ENCODE measurements at places on chromosomes 11 and 22.
A peak's percentile ranks its signal among the peaks of the same experiment; 100 is the strongest.

GRCh38 chr22:47162865-47163264 lies 400.4 kb downstream of the TBC1D22A start:
- DNase-seq = no peak
- no peak overlapping the region for H3K27ac ChIP-seq
- H3K4me1 ChIP-seq = no peaks in the 10 kb centered on the region
- peaks cover 34% of the 10 kb centered on the region for H3K36me3 ChIP-seq

DNA sequence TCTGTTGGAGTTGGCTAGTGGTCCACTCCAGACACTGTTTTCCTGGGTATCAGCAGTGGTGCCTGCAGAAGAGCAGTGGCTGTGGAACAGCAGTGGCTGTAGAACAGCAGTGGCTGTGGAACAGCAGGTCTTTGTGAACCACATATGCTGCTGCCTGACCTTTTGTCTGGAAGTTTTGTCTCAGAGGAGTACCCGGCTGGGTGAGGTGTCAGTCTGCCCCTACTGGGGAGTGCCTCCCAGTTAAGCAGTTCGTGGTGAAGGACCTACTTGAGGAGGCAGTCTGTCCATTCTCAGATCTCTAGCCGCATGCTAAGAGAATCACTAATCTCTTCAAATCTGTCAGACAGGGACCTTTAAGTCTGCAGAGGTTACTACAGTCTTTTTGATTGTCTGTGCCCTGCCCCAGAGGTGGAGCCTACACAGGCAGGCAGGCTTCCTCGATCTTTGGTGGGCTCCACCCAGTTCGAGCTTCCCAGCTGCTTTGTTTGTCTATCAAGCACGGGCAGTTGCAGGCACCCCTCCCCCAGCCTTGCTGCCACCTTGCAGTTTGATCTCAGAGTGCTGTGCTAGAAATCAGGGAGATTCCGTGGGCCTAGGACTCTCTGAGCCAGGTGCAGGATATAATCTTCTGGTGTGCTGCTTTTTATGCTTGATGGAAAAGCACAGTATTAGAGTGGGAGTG lies 89.1 kb upstream of the TRIM48 start:
- no peak overlapping the region for H3K4me3 ChIP-seq
- H3K27ac ChIP-seq = no peak overlapping the region
- H3K4me1 ChIP-seq = no peaks in the 10 kb centered on the region
- H3K36me3 ChIP-seq = no peaks in the 10 kb centered on the region
- DNase-seq = no peak

DNA sequence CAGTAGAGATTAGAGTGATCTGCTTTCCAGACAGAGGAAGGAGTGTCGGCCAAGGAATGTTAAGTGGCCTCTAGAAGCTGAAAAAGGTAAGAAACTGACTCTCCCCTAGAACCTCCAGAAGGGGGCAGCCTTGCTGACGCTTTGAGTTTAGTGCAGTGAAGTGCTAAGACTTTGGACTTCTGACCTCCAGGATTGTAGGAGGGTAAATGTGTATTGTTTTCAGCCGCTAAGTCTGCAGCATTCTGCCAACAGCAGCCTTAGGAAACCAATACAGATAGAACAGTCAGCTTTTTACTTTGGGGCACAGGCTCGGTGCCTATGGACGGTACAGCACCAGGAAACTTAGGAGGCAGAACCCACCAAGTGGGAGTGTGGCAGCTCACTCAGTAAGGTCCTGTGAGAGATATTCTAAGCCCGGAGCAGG lies 3.6 kb upstream of the TBC1D22A start:
- H3K27ac ChIP-seq = no peak overlapping the region
- H3K36me3 ChIP-seq = peaks cover 5% of the 10 kb centered on the region
- H3K27me3 ChIP-seq = no peaks in the 10 kb centered on the region

- DNase-seq = no peak
- no peak overlapping the region for H3K4me3 ChIP-seq
- no peaks in the 10 kb centered on the region for H3K36me3 ChIP-seq
- no peaks in the 10 kb centered on the region for H3K27me3 ChIP-seq
Measured at GRCh38 chr11:44709281-44709562, 17.5 kb upstream of the TSPAN18 start.

- H3K4me1 ChIP-seq = peaks cover 9% of the 10 kb centered on the region
- no peaks in the 10 kb centered on the region for H3K27me3 ChIP-seq
- peak; percentile 97 for DNase-seq
Measured at GRCh38 chr11:64745189-64745520, 1.2 kb upstream of the RASGRP2 start.

GRCh38 chr22:22655452-22656290 lies 11.3 kb downstream of the GGTLC2 start:
- H3K27me3 ChIP-seq = no peaks in the 10 kb centered on the region
- H3K4me1 ChIP-seq = no peaks in the 10 kb centered on the region
- H3K27ac ChIP-seq = no peak overlapping the region
- no peak overlapping the region for H3K4me3 ChIP-seq

- H3K36me3 ChIP-seq = no peaks in the 10 kb centered on the region
- DNase-seq = no peak
- no peaks in the 10 kb centered on the region for H3K27me3 ChIP-seq
- no peak overlapping the region for H3K4me3 ChIP-seq
- no peaks in the 10 kb centered on the region for H3K4me1 ChIP-seq
- H3K27ac ChIP-seq = no peak overlapping the region
Measured at GRCh38 chr11:469684-470560, 19.8 kb downstream of the PTDSS2 start.

DNA sequence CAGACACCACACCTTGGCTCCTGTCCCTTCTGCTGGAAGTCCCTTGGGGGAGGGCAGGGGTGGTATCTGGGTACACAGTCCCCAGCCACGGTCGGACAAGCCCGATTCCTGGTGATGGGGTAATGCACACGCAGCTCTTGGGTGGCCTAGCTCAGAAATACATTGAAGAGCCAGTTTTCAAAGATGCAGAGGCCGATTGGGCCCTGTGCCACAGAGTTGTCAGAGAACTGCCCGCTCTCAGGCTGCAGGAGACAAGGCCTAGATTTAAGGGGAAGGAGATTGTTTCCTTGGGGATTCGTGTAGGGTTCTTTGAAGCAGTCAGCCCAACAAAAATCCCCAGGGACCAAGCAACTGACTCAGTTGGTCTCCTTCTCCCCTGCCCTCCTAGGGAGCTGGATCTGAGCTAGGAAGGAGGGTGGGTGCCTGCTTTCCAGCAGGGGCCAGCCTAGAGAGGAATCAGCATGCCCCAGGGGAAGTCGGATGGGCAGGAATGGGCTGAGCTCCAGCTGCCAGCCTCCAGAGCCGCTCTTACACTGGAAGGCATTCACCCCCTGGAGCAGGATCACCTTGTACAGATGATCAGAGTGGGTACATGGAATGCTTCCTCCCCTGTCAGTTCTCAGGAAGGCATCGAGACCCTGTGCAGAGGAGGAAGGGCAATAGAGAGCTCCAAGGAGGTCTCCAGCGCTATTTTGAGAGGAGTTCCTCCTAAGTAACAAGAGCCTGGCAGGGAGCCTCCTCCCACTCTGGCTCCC lies 3.3 kb upstream of the SCN4B start:
- H3K4me1 ChIP-seq = peaks cover 3% of the 10 kb centered on the region
- H3K4me3 ChIP-seq = no peak overlapping the region
- H3K27me3 ChIP-seq = peaks cover 6% of the 10 kb centered on the region
- no peaks in the 10 kb centered on the region for H3K36me3 ChIP-seq

DNA sequence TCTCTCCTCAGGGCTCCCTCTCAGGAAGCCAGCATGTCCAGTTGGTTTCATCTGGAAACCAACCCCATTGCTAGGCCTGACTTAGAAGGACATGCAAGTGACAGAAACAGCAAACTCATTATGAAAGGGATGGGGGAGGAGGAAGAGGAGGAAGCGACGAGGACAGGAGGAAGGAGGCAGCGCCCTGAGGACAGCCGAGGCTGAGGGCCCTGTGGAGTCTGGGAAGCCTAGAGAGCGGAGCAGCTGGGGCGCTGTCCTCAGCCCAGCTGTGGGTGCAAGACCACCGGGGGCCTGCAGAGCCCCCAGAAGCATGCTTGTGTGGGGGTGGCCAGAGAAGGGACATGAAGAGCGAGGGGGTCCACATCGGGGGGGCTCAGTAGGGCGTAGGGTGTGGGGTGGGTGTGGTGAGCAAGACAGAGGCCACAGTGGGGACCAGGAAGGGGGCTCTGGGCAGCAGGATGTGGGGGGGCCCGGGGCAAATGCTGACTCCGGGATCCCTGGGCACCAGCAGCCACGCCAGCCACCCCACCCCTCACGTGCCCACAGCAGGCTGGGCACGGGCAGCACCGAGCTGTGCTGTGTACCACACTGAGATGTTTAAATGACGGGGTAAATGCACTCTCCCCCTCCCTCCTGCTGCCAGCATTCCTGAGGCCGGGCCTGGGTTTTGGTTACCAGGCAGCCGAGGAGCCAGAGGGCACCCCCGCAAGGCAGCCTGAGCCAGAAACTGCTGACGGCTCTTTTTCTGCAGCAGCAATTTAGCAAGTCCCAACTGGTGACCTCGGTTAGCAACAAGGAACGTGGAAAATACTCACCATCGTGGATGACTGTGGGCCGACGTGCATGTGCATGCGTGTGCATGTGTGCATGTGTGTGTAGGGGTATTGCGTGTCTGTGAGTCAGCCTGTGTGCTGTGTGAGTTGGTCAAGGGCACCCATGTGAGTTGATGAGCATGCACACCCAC lies 82.7 kb upstream of the LINC01488 start:
- H3K36me3 ChIP-seq = no peaks in the 10 kb centered on the region
- no peak overlapping the region for H3K4me3 ChIP-seq
- no peak overlapping the region for H3K27ac ChIP-seq
- no peaks in the 10 kb centered on the region for H3K27me3 ChIP-seq
- no peaks in the 10 kb centered on the region for H3K4me1 ChIP-seq
